ENCODE measurements at places on chromosomes 7 and 10.

GRCh38 chr10:132660385-132660784 lies 122.8 kb downstream of the INPP5A start:
- no peak for DNase-seq

DNA sequence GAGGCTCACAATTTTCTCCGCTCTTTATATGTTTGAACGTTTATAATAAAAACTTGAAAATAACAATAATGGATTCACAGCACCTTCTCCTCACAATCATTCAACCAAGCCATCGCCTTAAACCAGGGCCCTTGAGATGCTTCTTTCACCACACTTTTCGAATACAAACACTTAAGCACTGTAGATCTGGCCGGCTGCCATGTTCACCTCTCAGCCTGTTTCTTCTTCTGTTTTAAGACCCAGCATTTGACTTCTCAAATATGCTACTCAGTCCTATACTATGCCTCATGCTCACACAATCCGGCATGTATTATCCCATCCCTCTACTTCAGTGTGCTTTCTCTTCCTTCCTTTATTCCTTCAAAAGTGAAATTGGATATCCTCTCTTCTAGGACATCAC lies 280.6 kb downstream of the TFEC start:
- DNase-seq, result no peak

- DNase-seq, result no peak
Measured at GRCh38 chr7:127390186-127390816, 2.2 kb downstream of the ZNF800 start.

DNA sequence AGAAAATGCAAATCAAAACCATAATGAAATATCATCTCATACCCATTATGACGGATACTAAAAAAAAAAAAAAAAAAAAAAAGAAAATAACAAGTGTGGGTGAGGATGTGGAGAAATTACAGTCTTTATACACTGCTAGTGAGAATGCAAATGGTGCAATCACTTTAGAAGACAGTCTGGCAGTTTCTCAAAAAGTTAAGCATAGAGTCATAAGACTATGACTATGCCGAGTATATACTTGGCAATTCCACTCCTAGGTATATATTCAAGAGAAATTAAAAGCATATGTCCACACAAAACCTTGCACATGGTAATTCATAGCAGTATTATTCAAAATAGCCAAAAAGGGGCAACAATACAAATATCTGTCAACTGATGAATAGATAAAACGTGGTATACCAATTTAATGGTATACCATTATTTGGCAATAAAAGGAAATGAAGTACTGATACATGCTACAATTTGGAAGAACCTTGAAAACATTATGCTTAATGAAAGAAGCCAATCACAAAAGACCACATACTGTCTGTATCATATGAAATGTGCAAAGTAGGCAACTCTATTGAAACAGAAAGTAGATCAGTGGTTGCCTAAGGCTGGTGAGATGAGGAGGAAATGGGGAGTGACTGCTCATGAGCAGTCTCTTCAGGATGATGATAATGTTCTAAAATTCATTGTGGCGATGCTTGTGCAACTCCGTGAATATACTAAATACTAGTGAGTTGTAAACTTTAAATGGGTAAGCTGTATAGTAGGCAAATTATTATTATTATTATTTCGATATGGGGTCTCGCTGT lies 90.1 kb upstream of the NANOS1 start:
- no peak for DNase-seq

GRCh38 chr10:122154545-122155366 lies 116.3 kb upstream of the BTBD16 start:
- DNase-seq, result no peak

DNA sequence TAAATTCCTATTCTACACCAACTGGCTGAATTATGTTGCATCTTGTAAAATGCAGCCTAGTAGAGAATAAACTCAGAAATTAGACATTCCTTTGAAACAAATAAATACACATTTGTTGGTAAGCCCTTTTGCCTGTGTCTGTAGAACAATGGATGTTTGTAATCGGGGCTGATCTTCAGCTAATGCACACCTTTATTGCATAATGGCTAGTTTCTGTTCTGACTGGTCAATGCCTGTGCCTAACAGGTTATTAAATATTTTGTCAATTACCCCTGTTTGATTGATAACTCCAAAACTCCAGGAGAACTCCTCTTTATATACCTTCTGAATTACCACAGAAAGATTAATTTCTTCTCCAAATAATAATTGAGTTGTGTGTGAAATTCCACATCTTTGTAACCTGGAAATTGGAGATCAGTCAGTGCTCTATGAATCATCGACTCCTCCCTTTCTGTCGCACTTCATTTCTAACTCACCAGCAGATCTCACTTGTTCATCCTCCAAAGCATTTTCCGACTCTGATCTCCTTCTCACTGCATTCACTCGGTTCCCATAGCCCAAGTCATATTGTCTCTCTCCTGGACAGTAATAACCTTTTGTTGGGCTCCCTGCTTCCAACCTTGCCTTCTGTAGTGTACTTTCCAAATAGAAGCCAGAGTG lies 196.0 kb upstream of the FZD1 start:
- no peak for DNase-seq

DNA sequence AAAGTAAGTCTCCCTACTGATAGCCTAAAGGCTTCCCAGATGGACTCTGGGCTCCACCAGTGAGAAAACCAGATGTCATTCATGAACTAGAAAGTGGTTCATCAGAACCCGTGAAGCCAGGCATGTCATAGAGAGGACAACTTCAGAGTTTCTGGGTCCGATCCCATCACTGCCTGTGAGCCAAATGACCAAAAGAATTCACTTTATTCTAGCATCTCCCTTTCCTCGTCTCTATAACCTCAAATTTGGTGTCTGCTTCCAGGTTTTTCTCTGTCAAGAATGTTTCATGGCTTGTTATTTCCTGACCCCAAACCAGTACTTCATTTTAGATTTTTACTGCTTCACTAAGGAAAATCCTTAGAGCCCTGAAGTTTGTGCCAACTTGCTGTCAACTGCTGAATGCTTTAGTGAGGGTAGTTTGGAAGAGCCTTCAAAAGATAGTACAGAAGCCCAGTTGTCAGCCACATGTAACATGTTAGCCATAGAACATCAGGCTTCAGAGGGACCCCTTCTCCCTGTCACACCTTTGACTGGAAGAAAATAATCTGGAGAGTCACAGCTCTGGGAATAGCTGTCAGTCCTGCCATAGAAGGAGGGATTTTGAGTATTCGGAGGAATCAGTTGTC lies 34.0 kb downstream of the ITGB8 start:
- DNase-seq, result no peak

- DNase-seq, result no peak
Measured at GRCh38 chr10:62382831-62383230, 8.7 kb downstream of the ZNF365 start.

GRCh38 chr10:30765022-30765615 lies 135.6 kb upstream of the LYZL2 start:
- DNase-seq, result no peak

DNA sequence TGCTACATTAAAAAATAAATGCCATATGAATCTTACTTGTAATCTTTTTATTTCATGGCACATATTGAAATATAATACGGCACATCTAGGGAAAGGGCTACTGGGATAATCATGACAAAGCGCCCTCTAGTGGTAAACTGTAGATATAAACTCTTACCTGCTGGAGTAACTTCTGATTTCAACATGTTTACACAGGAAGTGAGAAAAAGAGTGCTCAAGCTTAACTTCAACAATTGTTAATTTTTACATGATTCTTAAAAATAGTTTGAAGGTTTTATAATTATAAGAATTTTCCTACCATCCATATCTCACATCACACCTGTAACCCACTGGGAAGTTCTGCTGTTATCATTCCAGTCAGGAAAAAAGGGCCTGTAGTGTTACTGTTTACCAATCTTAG lies 2.0 kb upstream of the HEPACAM2 start:
- DNase-seq, result peak; percentile 79

DNA sequence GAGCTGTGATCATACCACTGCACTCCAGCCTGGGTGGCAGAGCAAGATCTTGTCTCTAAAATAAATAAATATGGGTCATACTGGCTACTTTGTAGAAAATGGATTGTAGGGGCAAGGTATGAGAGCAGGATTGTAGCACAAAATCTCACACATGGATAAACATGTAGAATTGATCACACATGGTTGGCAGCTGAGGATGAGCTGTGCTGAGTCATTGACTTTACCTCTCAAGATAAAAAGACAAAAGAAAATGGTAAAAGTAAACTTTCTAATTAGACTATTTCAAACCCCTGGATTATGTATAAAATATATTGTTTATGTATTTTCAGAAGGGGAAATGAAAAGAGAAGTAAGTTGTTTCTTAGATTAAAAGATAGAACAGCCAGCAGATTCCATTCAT lies 69.3 kb downstream of the APBB1IP start:
- no peak for DNase-seq

- DNase-seq, result no peak
Measured at GRCh38 chr7:105006367-105007136, 7.5 kb upstream of the KMT2E start.

DNA sequence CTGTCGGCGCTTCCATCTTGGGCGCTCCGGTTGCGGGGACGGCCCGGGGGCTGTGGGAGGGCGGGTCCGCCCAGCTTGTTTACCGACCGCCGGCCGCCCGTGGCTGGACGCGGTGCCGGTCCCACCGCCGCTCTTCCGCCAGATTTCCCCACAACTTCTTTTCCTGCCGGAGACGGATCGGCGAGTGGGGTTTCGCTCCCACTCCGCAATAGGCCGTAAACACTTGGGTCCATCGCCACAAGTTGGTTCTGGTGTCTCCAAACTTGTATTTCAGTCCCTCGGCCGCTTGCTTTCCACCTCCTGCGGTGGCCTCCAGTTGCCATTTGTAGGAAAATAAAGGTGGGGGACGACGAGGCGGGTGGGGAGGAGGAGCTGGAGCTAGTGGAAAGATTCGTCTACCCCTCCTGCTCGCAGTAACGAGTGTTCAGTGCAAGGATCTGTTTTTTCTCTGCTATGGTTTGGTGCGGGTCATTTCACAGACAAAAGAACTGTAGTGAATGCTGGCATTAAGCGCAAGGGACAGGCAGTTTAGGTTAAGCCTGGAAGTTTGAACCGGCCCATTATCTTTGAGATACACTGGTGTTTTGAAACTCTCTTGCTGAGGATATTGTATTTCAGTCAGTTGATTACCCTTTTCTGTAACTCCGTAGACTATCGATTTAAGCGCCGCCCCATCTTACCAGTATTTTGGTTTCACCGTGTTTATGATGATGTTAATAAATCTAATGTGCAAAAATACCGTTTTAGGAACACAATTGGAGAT lies 24.3 kb upstream of the ZRANB1 start:
- DNase-seq, result peak; percentile 60

- DNase-seq, result no peak
Measured at GRCh38 chr7:99124751-99125504, 19.0 kb downstream of the SMURF1 start.

GRCh38 chr10:78780551-78780961 lies 288.2 kb upstream of the ZMIZ1 start:
- no peak for DNase-seq

DNA sequence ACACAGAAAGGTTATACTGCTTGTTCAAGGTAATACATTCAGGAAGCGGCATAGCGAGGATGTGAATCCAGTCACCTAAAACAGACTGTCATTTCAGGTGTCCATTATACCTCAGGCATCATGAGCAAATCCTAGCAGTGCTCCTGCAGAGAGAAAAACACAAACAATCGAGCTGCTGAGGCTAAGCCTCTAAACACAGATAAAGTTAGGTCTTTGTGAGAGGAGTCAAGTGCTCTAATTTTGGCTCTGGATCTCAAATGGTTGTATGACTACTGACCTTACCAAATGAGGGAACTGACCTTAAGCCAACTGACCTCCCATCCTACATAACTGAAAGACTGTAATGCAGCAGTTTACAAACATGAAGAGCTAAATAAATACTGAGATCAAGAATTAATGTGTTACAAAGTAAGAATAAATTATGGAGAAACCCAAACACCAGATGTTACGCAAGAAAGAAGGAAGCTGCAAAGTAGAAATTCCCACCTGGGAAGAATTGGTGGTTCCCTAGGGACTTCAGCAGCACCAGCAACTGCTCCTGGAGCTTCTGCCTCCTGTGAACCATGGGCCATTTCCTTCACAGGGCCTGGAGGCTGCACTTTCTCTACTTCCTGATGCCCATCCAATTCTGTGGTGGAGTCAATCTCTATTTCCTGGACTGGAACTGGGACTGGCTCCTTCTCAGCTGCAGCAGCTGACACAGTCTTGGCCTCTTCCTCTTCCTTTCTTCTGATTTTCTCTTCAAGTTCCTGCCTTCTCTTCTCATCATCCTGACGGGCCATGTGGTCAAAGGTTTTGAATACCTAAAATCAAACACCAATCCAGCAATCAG lies 5.8 kb downstream of the NUDCD3 start:
- no peak for DNase-seq

DNA sequence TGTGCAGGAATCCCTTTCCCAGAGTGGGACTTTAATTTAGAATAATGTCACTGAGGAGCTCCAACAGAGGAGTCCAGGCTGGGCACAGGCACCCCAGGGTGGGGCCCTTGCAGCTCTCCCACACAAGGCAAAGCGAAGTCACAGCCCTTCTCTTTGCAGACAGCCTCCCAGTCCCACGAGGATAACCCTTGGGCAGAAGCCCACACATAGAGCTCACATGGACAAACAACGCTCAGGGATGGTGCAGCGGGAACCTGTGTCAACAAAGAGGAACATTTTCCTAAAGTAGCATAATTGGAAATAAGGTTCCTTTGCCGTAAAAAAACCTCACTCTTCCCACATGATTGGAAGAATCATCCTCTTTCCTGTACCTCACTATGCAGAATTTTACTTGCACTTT lies 29.3 kb upstream of the GGCT start:
- no peak for DNase-seq
